Stimulated activated CD8-positive, alpha-beta memory T cell treated with anti-CD3 and anti-CD28 coated beads, Interleukin-15, amount 100 ng/mL, for 1 hour (primary cell): ENCODE measurements at places on chromosomes 13 and 19.

DNA sequence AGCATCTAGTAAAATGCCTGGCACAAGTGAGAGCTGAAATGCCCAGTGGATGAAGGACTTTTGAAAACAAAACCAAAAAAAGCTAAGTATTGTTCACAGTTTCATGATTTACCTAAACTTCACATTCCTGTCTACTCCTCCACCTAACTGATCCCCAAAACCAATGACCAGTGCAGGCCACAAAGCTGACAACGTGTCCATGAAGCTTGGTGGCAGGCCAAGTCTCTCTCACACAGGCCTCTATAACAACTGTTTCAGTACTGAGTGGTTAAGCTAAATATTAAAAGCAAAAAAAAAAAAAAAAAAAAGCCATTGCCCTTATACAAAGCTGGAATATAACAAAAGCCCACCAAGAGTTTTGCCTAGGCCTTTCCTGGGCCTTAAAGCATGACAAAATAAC is 36.4 kb downstream of the STK24 start:
- DNase-seq, result no peak

- DNase-seq, result no peak
Observed at GRCh38 chr13:102395174-102395573, 6.7 kb downstream of the FGF14 start.

DNA sequence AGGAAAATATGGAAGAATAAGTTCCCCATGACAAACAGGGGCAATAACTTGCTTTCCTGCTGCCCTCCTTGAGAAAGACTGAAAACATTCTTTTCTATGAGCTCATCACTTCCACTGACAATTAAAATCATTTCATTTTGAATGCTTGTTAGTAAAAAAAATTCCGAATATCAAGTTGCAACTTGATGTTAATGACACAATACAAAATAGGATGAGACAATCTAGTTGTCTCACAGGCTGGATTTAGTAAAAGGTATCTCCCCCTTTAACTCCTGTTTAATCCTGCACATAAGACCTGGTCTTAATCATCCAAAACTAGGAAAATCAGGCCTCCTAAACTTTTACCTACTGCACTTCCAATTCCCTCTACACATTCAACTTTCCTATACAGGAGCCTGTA is 24.7 kb downstream of the IRS2 start:
- DNase-seq, result no peak

DNA sequence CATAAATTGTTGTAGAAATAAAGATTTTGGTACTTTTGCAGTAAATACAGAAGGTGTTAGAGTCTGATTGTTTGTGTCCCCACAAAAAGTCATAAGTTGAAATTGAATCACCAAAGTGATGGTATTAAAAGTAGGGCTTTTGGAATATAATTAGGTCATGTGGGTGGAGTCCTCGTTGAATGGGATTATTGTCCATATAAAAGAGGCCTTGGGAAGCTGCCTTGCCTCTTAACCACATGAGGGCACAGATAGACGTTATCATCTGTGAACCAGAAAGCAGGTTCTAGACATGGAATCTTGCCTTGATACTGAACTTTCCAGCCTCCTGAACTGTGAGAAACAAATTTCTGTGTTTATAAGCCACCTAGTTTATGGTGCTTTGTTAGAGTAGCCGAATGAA is 186.8 kb downstream of the PRR20E start:
- DNase-seq, result no peak

DNA sequence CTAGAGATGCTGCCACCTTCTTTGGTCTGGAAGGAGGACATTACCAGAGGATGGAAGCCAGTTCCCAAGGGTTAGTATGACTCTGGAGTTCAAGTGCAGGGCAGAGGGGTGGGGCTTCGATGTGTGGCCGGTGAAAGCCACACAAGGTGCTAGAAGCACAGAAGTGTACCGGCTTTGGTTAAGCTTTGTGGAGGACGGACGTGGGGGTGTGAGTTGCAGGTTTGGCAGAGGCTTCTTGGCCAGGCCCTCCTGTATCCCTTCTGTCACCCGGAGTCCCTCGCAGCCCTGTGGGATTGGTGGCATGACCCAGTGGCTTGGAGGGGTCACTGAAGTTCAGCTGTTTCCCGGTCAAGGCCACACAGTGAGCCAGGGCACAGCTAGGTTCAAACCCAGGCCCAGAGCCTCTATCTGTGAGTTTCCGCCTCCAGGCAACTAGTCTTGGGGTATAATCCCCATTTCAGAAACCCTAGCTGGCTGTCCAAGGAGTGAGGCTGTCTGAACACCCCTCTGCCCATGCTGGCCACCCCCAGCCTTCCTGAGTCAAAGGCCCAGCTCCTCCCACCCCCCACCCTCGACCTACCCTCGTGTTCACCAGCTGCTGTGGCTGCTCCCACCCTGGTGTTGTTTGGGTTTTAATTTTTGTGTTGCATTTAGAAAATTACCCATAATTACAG is 4.6 kb upstream of the SSBP4 start:
- no peak for DNase-seq

DNA sequence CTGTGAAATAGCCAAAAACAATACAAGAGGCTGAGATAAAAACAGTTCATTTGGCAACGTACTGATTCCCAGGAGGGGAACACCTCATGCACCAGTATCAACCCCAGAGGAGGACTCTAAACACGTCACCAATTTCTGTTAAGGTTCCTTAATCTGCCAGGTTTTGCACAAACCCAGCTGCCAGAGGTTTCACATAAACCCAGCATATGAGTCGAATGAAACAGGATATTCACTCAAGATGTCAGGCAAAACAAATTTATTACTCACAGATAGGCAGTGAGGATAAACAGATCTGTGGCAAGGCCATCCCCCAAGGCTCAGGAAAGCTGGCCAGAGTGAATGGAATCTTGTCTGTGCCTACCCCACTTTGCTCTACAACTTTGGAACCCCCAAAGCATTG is 210.9 kb downstream of the GPC5 start:
- no peak for DNase-seq

- no peak for DNase-seq
Observed at GRCh38 chr13:113065406-113066141, 40.0 kb upstream of the F7 start.

- no peak for DNase-seq
Observed at GRCh38 chr13:58472483-58472882, 840.9 kb downstream of the PCDH17 start.

DNA sequence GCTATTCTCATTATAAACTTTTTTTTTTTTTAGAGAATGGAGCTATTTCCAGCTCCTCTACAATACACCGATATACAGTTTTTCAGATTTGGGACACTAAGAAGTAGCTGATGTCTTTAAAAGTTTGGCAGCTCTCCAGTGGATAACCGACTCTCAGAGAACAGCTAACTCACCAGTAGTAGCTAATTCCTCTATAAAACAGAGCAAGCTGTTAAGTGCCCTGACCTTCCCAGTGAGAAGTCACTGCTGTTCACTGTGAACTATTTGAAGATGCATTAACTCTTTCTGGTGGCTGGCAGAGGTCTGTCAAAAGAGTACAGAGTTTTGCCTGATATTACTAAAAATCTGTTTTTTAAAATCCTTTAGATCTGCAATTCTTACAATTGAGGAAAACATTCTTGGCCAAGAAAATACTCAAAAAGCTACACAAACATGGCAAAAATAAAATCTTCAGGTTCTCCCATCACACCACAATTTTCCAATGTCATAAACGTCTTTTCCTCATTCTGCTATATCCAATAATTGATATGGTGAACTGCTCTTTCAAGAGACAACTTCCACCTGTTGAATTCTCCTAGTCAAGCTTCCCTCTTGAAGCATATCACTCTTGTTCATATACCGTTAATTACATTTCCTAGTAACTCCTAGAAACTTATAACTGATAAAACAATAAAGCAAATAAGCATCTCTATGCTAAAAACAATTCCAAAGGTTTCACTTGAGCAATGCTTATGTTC is 44.2 kb downstream of the TBC1D4 start:
- no peak for DNase-seq

GRCh38 chr19:4844348-4845179 is 13.1 kb upstream of the TICAM1 start:
- DNase-seq, result no peak

GRCh38 chr13:73683746-73684145 is 450.5 kb downstream of the KLF12 start:
- DNase-seq, result no peak

DNA sequence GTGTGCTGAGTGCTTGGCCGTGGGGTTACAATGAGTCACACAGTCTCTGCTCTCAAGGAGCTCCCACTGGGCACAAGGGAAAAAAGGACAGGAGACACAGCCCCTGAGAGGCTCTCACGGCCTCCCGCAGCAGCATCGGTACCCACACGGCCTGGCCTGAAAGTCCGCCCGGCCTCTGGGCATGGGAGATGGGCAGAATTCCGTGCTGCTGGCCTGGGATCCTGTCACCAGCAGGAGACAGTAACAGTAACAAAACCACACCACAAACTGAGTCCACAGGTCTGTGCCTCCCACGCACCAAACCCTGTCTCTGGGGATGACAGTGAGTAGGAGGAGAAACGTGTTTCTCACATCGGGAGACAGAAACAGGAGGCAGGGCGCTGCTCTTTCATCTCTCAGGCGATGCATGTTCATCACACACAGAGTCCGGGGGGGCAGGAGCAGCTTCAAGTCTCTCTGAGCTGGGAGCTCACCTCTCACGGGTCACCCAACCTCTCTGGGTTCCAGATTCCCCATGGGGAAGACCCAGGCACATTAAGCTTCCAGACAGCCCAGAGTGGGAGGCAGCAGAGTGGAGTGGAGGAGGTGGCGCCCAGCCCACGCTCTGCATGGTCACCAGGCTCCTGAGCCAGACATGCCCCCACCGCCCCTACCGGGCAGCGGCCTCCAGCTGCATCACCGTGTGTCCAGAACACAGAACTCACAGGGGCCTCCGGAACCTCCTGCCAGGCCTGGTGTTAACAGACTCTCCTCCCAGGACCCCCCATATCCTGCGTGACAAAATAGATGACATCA is 124.7 kb upstream of the VSTM2B start:
- DNase-seq, result no peak

DNA sequence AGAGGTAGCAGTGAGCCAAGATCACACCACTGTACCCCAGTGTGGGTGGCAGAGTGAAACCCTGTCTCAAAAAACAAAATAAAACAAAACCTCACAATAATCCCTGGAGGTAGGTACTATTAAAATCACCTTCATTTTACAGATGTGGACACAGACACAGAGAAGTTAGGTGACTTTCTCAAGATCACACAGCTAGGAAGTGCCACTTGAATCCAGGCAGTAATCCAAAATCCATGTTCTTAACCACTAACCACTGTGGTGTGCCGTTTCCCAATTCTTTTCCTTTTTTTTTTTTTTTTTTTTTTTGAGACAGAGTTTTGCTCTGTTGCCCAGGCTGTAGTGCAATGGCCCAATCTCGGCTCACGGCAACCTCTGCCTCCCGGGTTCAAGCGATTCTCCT is 9.0 kb downstream of the PPP1R14A start:
- no peak for DNase-seq

- no peak for DNase-seq
Observed at GRCh38 chr19:12314553-12314952, 18.9 kb downstream of the ZNF563 start.

DNA sequence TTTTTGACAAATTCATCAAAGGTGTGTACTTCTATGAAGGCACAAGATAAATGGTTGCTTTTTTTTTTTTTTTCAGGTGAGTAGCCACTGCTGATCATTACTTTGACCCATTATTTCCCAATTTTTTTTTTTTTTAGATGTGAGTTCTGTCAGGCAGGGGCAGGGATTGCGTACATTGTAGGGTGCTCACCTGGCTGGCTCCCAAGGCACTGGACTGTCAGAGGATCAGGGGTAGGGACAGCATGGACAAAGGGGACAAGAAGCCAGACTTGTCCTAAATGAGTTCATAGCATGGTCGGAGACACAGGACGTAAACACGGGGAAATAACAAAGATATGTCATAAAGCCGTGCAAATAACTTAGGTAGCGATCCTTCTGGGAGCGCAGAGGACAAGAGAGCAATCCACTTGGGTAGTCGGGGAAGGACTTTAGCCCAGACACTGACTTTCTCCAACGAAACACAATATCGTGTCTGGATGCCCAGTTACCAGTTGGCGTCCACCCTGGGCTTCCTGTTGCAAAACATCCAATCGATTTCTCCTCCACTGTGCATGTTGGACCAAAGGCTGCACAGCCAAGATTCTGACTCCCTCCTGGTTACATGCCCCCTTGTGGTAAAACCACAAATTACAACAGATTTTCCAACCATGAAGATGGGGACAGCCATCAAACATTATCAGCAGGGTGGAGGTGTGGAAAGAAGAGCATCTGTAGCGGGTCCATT is 27.5 kb upstream of the KATNAL1 start:
- no peak for DNase-seq

GRCh38 chr19:9940778-9941177 is 4.5 kb upstream of the OLFM2 start:
- DNase-seq, result no peak

DNA sequence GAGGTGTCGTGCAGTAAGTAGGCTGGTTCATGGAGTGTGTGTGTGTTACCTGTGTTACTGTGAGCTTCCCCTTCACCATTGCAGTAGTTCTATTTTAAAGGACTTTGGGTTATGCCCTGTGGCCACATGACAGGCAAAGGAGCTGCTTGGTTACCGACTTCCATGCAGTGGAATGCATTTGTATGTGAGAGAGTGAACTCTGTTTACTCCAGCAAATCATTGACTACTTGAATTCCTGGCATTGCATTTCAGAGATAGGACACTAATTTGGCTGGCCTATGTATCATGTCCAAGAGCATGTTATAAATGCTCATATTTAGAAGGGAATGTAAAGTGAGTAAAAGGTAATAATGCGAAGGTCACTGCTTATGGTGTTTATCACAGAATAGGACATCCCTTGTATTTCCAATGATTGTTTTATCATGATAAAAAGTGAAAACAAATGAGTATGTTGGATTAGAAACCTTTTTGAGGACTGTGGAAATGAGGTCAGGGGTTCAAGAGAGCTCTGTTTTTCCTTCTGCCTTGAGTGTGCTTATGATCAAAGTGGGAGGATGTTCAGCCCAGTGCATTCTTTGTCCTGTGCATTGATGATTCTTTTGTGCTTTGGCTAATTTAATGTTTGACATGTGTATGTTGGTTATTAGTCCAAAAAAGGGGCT is 156.5 kb downstream of the LMO7 start:
- no peak for DNase-seq

- no peak for DNase-seq
Observed at GRCh38 chr13:114109641-114110041, 22.8 kb downstream of the RASA3 start.

DNA sequence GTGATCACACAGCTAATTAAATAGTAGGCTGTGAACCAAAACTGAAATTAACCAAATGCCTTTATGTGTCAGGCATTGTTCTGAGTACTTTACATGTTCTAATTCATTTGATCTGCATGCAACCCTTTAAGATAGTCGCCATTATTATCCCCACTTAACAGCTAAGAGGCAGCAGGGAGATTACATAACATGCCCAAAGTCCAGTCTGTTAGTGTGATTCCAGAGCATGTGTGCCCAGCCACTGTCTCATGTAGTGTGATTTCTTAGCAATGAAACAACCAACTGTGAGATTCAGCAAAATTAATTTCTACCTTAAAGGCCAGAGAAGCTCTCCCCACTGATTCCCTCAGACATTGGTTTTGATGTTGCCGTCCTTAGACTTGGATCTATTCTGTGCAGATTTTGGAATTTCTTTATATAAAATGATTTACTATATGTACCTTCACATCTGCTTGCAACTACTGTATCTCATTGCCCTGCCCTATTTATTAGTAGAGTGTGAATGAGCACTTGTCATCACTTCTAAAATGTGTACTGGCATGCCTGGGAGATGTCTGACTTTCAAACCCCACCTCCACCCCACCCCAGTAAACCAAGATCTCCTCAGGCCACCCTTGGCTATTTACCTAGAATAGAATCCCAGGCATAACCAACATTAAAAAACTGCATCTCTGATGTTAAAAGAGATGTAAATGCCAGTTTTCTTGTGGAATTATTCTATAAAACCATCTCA is 41.2 kb downstream of the POLR1D start:
- DNase-seq, result no peak

GRCh38 chr13:91248249-91248648 is 99.2 kb upstream of the MIR17HG start:
- DNase-seq, result no peak
